ENCODE measurements at places on chromosomes 3 and 15.

GRCh38 chr3:120816728-120817127 lies 74.2 kb downstream of the GTF2E1 start:
- DNase-seq, result no peak

- DNase-seq, result peak; percentile 26
These were observed 2.2 kb upstream of the DCAF1 start for GRCh38 chr3:51501833-51502561.

- DNase-seq, result no peak
These were observed 479.0 kb downstream of the RAP2B start for GRCh38 chr3:153640689-153641665.

DNA sequence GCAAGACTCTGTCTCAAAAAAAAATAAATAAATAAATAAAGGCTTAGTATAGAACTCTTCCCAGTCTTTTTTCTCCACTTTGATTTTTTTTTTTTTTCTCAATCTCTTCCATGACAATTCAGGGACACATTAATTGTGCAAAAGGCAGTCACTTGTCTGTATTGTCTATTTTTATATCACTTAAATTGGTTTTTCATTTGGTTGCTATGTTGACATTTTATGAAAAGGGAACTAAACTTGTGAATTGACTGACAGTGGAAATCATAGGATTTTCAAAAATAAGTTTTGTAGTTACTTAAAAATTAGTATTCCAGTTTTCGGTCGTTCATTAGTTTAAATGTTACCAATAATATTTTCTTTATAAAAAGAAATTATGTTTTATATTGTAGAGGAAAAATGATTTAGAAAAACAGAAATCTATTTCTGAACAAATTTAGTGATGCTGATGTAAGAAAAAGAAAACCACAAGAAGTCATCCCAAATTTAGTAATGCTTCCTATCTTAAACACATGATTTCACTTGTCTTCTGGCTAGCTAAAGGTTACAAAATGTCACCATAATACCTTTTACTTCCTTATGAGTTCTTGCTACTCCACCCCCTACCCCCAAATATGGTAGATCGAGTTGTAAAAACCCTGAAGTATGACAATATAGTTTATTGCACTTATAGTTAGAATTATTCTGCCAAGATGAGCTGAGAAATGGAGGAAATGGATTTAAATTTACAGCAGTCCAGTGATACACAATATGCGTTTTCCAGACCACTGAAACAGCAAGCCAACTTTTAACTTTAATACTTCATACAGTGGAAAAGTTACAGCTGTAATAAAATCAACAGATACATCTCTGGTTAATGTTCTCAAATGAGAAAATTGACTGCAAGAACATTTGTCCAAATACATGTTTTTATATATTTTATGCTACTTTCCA lies 37.0 kb downstream of the PPARG start:
- no peak for DNase-seq

DNA sequence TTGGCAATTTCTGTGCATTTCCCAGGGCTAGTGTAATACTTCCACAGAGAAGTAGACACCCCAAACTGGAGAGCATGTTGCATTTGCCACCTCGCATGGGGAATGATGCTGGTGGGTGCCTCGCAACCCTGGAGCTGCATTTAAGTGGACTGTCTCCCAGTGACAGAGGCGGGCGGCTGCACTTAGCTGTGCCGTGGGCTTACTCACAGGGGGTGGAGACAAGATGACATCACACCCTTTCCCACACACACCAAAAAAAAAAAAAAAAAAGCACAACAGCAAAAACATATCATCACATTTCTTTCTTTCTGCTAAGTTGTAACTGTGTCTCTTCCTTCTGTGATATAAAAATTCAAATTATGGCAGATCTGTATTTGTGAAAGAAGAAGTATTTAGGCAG lies at the start of gene ABI3BP:
ABI3BP (minus strand) TSS at position 113 of the 400 bp plus-strand sequence; CDS start at position 76, 37 bp downstream.
- DNase-seq, result no peak

GRCh38 chr3:50124052-50124799 lies 30.9 kb upstream of the SEMA3F start:
- no peak for DNase-seq

GRCh38 chr3:46359733-46360493 lies 6.0 kb downstream of the CCR2 start:
- no peak for DNase-seq

DNA sequence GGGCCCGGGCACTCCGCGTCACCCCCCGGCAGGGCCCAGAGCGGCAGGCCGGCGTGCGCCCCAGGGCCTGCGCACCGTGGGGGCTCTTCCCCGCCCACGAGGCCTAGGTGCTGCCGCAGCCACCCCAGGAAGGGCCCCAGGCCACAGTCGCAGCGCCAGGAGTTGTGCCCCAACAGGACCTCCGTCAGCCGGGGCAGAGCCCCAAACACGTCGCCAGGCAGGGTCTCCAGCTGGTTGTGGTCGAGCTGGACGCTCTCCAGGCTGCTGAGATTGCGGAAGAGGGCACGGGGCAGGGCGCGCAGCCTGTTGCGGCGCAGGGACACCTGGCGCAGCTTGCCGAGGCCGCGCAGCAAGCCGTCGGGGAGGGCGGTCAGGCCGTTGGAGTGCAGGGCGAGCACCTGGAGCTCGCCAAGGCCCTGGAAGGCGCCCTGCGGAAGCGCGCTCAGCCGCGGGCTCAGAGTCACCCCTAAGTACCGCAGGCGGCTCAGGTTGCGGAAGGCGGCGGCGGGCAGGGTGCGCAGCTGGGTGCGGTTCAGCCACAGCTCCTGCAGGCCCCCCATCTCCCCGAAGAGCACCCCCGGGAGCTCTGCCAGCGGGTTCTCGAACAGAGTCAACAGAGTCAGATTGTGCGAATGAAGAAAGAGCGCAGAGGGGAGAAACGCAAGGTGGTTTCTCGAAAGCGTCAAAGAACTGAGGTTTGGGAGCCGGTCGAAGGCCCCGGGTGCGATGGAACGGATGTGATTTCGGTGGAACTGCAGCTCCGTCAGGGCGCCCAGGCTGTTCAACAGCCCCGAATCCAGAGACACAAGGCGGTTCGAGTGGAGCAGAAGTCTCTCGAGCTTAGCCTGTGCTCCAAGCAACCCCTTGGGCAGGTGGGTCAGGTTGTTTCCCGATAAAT lies 2.0 kb downstream of the GP5 start:
- no peak for DNase-seq

DNA sequence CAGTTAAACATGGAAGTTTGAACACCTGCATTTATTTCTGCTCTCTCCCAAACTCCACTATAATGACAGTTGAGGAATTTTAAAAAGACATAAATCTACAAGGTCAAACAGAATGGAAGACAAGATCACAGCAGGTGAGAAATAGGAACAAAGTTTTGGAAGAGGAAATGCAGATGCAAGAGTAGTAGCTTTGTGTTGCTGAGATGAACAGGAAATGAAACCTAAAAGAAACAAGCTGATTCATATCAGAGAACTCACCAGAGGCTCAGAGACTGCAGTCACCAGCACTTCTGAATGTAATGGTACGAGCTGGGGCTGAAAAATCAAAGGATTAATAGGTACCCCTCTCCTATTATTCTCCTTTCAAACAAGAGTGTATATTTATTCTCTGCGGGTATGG lies 459.9 kb downstream of the RAP2B start:
- DNase-seq, result no peak

DNA sequence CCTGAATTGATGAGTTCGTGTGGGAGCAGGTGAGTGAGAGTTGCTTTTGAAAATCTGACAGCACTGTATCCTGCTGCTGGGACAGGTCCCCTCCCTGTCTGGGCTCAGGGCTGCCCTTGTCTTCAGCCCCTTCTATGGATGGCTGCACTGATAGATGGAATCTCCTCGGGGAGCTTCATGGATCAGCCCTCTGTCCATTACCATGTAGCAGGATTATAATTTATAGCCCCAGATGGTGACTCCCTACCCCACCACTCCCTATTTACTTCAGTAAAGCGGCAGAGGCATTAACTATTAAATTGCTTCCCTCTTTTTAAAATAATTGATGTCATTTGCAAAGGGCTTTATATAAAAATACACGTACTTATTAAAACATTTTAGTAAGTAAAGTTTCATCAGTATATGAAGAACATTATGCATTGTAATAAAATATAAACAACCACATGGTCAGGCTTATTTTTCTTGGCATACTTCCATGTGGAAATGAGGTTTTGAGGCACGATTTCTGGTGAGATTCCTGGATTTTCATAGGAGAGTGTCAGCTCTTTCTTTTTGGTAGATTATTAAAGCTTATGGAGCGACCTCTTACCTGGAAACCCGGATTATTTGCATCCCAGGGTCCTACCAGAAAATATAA lies 38.5 kb downstream of the MAP3K13 start:
- no peak for DNase-seq

- no peak for DNase-seq
These were observed 68.7 kb downstream of the GBE1 start for GRCh38 chr3:81692766-81693165.

GRCh38 chr3:100400419-100400779 lies 490 bp downstream of the TOMM70 start:
- DNase-seq, result no peak

DNA sequence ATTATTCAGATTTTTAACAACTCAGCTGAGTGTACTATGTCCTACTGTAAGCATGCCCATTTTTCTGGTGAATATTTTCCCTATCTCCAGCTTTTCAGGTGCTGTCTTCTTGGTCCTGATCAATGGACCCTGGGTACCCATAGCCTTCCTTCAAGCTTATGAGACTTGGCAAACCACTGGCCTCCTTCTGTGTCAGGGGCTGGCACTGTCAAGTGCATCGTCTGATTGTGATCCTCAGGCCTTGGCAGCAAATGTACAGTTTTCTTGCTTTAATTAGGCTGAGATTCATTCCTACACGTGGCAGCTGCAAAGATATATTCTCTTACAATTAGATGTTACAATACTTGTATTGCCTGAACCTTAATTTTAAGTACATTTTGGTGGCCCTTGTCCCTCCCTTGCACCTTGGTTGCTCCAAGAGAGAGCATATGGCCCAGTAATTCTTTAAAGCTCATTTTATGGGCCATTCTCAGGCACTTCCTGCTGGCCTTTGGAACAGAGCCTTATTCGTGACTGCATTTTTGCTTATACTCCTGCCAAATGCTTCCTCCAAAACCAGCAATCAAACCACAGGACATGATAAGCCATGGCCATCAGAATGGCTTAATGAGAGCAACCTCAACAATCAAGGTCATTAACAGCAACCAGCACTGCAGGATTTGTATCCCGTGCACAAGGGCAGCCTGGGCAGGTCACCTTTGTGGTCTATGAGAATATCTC lies 179.9 kb downstream of the CNTN6 start:
- DNase-seq, result no peak

DNA sequence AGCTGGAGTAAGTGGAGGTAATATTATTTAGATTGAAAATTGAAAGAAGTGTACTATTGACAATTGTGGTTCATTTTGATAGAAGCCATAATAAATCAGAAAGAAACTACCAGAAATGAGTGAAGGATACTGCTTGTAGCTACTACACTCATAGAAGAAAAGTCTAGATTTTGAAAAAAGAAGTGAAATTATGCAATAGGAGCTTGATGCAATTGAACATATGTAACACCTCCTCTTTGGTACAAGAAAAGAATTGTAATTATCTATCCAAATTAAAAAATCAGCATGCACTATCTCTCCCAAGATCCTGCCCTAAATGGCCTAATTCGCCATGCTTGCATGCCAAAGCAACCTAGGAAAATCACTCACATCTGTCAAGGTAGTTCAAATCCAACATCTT lies 51.1 kb upstream of the CD200R1L start:
- no peak for DNase-seq

- DNase-seq, result no peak
These were observed 43.1 kb upstream of the ALDH1A3 start for GRCh38 chr15:100836501-100836900.

DNA sequence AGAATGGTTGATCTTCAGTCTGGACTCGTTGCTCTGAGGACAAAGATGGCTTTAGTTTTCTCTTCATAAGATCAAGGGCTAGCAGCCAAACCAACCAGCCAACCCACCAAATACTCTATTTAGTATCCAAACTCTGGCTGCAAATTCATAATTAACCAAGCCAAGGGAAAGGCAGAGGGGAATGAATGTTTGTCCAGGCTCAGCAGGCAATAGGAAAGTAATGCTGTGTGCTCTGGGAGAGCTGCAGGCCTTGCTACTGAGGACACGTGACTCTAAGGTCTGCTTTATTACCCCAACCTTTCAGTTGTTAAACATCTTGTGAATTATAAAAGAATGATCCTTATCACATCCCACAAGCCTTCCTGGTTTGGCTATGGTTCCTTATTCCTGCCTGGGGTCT lies 52.3 kb upstream of the GALNT15 start:
- no peak for DNase-seq

DNA sequence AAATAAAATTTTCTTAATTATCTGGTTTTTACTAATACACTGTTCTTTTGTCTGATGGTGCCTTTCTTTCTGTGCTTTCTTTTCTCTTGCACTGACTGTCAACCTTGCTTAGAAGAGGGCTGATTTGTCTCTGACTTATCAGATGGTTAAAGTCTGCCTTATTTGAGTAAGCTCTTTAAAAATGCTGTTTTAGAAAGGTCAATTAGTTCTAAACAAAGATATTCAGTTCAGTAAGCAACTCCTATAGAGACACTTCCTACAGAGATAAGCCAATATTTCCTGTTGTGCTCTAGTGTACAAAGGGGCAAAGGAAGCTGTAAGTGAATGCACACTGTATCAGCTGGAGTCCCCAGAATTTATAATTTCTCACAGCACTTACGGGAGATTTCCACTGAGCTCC lies 153.4 kb upstream of the TSPAN3 start:
- no peak for DNase-seq

GRCh38 chr3:23073724-23074305 lies 129.3 kb upstream of the UBE2E2 start:
- DNase-seq, result no peak

DNA sequence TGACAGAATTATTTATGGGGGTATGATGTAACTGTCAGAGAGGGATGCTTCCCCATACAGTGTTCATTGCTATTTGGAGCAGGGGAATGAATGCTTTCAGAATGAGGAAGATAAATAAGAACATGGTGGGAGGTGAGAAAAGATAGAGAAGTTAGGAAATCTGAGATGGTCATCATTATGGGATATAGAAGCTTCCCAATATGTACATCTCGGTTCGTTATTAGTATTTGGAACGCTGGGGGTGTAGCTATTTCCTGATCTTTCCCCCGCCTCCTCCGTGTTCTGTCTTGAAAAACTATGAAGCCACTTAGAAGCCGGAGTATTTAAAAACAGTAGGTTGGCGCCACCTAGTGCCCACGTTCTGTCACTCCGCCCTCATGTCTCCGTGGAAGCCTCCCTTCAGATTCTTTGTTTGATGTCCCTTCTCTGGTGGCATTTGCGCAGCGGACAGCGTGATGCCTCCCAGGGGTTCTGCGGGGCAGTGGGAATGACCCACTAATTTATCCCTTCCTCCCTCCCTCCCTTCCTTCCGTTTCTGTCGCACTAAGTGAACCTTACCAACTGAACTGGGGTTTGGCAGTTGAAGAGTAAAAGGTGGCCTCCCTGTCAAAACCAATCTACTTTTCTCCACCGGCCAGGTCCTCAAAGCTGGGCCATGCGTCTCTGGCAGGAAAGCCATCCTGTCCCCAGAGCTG lies 184.5 kb downstream of the FEZF2 start:
- peak; percentile 12 for DNase-seq
